ENCODE measurements at places on chromosomes 1 and 21.
A peak's percentile ranks its signal among the peaks of the same experiment; 100 is the strongest.

DNA sequence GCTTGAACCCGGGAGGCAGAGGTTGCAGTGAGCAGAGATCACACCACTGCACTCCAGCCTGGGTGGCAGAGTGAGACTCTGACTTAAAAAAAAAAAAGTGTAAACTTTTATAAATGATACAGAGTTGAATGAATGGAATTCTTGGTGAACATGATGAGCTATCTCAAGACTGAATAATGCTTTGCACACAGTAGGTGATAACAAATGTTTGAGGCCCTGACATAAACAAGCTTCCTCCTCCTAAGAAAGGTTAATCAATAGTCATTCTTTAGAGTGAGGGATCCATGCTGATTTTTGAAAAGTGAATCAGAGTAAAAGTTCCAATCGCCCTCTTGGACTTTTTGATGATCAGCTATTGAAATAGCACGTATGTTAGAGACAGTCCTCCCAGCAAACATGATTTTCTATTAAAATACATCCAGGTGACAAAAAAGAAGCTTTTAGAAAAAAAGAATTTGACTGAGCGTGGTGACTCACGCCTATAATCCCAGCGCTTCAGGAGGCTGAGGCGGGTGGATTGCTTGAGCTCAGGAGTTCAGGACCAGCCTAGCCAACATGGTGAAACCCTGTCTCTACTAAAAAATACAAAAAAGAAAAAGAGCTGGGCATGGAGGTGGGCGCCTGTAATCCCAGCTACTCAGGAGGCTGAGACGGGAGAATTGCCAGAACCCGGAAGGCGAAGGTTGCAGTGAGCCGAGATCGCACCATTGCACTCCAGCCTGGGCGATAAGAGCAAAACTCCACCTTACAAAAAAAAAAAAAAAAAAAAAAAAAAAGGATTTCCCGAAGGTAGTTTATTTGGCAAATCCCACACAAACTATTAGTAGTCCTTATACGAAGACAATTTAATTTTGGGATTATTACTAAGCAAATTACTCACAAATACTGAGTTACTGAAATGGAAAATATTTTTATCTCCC, 181.8 kb downstream of the NFIA start:
- no peak for DNase-seq

- DNase-seq: no peak
Observed at GRCh38 chr1:244451539-244451950, at the start of gene ADSS2. ADSS2 (minus strand) TSS chr1:244451909; CDS start chr1:244451817, 92 bp downstream.

DNA sequence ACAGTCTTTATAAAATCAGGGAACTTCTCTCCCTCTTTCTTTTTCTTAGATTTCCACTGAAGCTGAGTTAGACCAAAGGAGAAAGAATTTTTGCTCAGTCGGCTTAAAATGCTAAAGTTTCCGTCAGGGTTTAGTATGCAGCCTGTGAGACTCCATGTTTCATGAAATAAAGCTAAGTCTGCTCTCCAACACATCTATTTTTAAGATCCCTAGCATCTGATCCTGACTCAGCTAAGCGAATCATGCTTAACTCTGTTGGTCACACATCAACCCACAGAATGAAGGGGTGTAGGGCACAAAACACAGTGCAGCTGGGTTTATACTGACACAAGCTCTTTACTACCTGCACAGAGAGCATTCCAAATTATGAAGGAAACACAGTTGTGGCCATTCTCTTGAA, 102.4 kb upstream of the ZNF281 start:
- DNase-seq: no peak

DNA sequence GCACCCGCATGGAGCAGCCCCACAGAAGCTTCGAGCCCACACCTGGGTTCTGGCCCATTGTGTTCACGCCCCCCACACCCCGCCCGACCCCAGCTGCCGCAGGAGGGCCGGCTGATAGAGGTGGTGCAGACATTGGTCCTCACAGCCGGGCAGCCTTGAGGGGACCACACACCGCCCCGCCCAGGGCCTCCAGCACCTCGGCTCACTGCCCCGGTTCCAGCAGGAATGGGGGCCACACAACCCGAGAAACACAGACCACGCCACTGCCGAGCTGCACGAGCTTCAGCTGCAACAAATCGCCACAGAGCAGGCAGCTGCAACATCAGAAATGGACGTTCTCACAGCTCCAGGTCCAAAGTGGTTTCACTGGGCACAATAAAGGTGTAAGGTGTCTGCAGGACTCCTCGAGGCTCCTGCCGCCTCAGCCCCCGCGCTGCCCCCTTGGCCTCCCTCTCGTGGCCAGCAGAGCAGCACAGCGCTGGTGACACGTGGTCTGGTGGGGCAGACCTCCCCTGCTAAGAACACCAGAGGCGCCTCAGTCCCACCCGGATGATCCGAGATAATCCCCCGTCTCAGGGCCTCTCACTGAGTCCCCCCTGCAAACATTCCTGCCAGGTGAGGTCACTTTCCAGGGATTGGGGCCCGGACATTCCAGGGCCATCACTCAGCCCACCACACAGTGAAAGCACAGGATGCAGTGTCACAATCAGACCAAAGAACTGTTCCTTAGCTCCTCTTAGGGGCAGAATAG, 62.3 kb upstream of the ADARB1 start:
- DNase-seq: no peak

DNA sequence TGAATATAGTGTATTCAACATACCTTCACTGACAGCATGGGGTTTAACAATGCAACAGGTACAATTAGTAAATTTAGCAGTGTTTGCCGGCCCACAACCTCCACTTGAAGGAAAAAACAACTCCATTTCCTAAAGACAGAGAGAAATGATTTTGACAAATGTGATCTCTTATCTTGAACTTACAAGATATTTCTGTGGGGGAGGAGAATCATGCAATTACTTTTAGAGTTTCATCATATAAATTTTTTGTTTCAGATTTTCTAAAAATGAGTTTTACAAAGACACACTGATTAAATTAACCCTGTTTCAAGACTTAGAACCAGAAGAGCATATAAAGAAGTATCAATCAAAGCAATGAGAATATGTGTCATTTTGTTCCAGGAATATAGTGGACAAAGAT, 80.3 kb downstream of the NME7 start:
- no peak for DNase-seq

DNA sequence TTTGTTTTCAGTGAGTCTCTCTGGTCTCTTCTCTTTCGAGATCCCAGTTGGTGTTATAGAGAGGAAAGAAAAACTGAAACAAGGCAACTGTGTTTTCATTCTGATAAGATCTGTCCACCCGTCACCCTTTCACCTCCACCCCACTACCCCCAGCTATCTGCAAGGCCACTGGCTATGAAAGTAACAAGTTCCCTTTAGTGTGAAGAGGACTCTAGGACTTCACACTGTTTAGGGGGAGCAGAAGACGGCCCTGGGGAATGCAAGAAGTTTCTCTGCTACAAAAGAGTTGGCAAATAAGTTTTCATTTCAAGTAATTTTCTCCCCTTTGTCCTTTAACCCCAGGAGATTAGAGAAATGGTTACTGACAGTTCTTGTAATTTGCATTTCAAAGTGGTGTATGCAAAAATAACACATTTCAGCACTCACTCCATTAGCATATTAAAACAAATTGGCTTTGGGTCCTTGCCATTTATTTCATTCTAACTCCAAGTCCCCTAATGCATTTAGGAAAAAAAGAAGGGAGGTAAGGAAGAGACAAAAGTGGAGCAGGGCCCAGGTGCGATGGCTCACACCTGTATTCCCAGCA, 79.6 kb upstream of the PPM1J start:
- no peak for DNase-seq

- DNase-seq: no peak
Observed at GRCh38 chr1:33176887-33177286, 5.0 kb downstream of the TRIM62 start.

- peak; percentile 74 for DNase-seq
Observed at GRCh38 chr1:110187139-110187890, 22.8 kb upstream of the KCNC4 start.

DNA sequence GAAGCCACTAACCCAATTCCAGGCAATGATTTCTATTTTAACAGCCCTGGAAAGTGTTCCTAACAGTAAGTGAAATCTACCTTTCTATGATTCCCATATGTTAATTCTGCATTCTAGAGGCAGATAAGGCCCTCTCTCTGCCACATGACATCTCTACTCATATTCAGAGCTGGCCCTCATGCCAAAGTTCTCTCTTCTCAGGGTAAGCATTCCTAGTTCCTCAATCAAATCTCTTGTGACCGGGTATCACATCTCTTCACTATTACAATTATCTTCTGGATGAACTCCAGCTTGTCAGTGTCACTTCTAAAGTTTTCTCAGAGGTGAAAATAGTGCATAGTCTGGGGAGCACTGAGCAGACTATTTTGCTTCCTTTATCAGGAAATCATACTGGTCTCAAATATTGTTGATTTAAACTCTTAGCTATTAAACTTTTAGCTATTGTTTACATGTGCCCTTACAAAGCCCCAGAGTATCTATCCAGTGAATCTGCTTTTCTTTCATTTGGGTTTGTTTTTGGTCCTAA, 66.4 kb upstream of the TNFSF18 start:
- no peak for DNase-seq

DNA sequence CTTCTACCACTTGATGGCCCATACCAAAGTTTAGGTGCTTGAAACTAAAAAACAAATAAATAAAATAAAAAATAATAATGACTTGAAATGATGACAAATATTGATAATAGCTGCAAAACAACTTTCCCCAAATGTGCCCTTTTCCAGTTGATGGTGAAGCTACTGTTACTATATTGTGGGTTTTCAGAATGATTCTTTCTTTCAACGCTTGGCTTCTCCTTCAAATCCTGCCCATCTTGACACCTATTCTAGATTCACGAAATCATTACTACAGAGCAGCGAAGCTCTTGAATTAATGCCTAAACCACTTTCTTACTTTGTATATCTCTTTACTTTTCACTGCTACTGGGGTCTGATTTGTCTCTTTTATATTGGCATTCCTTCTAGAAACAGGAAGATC, 9.2 kb upstream of the C1orf141 start:
- no peak for DNase-seq

DNA sequence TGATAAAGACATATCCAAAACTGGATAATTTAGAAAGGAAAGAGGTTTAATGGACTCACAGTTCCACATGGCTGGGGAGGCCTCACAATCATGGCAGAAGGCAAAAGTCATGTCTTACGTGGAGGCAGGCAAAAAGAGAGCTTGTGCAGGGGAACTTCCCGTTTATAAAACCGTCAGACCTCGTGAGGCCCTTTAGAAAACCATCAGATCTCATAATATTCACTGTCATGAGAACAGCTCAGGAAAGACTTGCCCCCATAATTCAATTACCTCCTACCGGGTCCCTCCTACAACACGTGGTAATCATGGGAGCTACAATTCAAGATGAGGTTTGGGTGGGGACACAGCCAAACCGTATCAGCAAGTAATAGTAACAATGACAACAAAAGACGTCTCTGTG, 88.2 kb upstream of the SLC25A33 start:
- no peak for DNase-seq

GRCh38 chr1:234634387-234634786, 24.4 kb upstream of the IRF2BP2 start:
- DNase-seq: no peak

DNA sequence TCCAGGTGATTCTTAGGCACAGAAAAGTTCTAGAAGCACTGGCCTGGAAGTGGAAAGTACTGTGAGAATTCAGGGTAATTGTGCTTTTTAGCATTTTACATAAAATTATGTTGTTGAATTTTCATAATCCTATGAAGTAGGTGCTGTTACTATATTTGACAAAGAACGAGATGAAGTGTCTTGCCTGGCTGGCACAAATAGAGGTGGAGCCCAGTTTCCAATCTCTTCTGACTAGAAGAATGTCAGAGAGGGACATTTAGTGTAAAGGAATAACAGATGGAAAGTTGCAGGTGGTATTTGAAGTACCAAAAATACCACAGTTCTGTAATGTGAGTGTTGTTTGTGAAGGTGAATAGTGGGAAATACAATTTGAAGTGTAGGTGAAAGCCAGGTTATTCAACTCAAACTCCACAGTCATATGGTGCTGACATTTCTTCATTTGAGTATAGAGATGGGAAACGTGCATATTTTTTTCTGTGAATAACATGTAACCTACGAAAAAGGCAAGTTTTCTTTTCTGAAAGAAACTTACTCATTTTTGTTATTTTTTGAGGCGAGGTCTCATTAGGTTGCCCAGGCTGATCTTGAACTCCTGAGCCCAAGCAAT, 3.5 kb upstream of the TMCO2 start:
- no peak for DNase-seq

- DNase-seq: no peak
Observed at GRCh38 chr1:33018112-33018511, 18.6 kb downstream of the AK2 start.

- peak; percentile 45 for DNase-seq
Observed at GRCh38 chr1:245155272-245156040, 671 bp downstream of the KIF26B start.

GRCh38 chr1:7663451-7664146, 107.5 kb upstream of the VAMP3 start:
- DNase-seq: no peak

GRCh38 chr1:206905295-206906164, 8.3 kb downstream of the IL24 start:
- DNase-seq: no peak

DNA sequence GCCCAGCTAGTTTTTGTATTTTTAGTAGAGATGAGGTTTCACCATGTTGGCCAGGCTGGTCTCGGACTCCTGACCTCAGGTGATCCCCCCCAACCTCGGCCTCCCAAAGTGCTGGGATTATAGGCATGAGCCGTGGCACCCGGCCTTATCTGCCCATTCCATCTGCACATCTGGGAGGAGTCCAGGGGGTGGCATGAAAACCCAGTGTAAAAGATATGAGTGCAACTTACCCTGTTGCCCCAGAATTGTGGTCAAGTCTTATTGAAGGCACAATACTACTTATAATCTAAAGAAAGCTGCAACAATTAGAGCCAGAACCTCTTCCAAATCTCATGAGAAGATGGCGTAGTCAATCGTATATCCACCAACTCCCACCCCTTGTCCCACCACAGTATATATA, 18.4 kb downstream of the CTXND2 start:
- no peak for DNase-seq

DNA sequence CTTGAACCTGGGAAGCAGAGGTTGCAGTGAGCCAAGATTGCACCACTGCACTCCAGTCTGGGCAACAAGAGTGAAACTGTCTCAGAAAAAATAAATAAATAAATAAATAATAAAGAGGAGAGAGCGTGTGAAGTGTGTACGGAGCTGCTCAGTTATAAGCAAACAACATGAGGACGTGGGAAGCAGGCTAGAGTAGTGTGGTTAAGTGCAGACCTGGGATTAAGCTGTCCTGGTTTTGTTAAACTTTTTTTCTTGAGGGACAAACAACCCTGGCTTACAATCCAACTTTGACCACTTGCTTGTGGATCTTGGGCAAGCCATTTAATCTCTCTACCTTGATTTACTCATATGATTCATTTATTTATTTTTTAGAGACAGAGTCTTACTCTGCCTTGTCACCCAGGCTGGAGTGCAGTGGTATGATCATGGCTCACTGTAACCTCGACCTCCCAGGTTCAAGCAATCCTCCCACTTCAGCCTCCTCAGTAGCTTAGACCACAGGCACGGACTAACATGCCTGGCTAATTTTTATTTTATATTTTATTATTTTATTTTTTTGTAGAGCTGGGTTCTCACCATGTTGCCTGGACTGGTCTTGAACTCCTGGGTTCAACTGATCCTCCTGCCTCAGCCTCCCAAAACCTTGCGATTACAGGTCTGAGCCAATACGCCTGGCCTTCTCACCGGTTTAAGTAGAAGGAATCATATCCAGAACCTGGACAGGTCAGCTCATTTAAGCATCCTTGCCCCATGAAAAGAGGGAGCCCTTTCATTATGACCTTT, 52.7 kb downstream of the RPS6KA1 start:
- no peak for DNase-seq

GRCh38 chr1:196376630-196377328, 231.5 kb downstream of the KCNT2 start:
- DNase-seq: no peak
